ENCODE measurements at places on chromosomes 5 and 9.

GRCh38 chr5:128199104-128199503 lies 115.5 kb downstream of the SLC12A2 start:
- DNase-seq: no peak

DNA sequence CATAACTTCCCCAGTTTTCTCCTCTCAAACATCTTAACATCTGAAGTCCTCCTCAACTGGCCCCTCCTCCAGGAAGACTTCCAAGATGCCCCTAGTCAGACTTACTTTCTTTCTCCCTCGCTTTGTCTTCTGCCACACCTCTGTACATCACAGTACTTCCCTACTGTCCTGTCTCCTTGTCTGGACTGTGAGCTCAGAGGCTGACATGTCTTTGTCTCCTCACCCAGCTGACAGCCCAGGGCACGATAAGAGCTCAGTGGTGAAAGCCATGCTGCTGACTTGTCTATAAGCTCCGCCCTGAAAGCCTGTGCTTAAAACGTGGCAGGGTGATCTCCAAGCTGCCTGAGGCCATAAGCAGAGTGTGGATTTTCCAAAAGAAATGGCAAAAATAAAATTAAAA lies 33.0 kb upstream of the SLC25A51 start:
- no peak for DNase-seq

- DNase-seq: no peak
These were observed 2.8 kb upstream of the RICTOR start for GRCh38 chr5:39076757-39077728.

DNA sequence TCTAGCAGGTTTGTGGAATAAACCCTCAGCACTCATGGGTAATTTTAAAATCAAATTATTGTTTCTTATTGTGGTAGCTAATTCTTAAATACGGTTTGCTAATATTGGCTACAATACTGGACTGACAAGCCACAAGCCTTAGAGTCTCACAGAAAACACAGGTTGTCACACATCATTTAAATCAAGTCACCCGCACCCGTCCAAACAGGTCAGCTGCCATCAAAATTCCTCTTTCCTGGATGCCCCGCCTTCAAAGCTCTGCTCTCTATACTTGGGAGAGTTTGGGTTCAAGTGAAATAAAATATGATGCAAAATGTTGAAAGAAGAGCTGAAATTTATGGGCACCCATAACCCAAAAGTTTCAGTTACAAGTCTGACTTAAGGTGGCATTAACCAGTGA lies 12.3 kb upstream of the SUSD1 start:
- DNase-seq: no peak

GRCh38 chr5:459562-460272 lies 16.7 kb downstream of the EXOC3 start:
- no peak for DNase-seq

All from activated T-helper 9 cell treated with anti-CD3 and anti-CD28 coated beads, Interleukin-2, amount 50 U/mL, for 16 hours (primary cell).